ENCODE measurements at places on chromosomes 5 and 9.

DNA sequence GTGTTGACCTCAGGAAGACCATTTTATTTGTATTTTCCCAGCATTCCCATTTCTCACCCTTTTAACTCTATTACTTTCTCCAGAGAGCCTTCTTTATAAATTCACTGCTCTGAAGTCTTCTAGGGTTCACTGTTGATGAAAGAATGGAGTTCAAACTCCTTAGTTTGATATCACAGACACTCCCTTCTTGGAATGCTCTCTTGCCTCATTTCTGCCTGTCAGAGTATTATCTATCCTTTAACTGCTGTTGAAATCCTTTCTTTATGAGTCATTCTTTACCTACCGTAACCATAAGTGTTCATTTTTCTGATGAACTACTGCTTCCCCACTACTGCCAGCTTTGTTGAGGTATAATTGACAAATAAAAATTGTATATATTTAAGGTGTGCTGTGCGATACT, 4.3 kb downstream of the RIC1 start:
- no peak for DNase-seq

GRCh38 chr5:139958432-139959148, 84.5 kb downstream of the NRG2 start:
- DNase-seq = no peak

- DNase-seq = no peak
Observed at GRCh38 chr9:76600007-76600615, 141.1 kb downstream of the GCNT1 start.

GRCh38 chr5:170430866-170431437, 41.8 kb upstream of the KCNMB1 start:
- DNase-seq = peak; percentile 49

GRCh38 chr9:3506164-3506563, 19.6 kb downstream of the RFX3 start:
- DNase-seq = no peak

DNA sequence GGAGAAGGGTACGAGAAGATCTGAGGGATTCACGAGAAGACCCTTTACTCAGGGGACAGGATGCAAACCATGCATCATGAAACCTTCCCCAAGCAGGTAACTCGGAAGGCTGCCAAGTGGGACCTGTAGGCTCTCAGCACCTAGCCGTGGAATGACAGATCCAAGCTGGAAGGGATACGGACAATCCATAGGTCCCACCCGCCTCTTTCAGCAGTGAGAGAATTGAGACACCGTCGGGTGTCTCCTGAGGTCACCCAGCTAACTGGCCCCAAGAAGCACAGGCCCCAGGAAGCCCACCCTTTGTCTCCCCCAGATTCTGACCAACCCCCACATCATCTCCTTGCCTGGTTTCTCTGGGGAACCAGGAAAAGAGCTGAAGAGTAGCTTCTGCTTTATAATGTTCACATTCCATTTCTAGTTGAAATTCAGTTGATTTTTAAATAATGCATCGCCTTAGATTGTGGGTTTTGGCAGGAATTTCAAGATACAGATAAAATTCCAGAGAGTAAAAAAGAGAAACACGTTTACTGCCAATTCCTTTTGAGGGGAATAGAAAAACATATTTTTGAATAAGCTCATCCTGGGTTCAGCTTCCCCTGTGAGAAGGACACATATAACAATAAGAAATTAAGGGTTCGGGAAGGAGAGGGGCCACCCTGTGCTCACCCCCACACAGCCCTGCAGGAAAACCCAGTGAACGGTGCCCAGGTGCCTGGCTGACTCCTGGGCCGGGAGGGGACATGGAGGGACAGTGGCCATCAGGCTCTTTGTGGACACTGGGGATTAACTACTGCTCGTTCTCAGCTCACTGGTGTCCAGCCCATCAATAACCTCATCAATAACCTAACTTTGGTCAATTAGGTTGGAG, 51.1 kb downstream of the NSUN2 start:
- no peak for DNase-seq

GRCh38 chr9:13209498-13209897, 70.0 kb downstream of the MPDZ start:
- DNase-seq = no peak

Data from SK-N-SH (cell line).